Activated naive CD4-positive, alpha-beta T cell treated with anti-CD3 and anti-CD28 coated beads, Interleukin-2, amount 10 ng/mL, durations not matched to agents 7 days and 5 days (primary cell): ENCODE measurements at places on chromosomes 7 and 10.

- H3K27me3 ChIP-seq, result peaks cover 74% of the 10 kb centered on the region
- no peaks in the 10 kb centered on the region for H3K4me1 ChIP-seq
- no peak for DNase-seq
- H3K27ac ChIP-seq, result no peak overlapping the region
Observed at GRCh38 chr10:97075961-97076525, 109.7 kb downstream of the SLIT1 start.

DNA sequence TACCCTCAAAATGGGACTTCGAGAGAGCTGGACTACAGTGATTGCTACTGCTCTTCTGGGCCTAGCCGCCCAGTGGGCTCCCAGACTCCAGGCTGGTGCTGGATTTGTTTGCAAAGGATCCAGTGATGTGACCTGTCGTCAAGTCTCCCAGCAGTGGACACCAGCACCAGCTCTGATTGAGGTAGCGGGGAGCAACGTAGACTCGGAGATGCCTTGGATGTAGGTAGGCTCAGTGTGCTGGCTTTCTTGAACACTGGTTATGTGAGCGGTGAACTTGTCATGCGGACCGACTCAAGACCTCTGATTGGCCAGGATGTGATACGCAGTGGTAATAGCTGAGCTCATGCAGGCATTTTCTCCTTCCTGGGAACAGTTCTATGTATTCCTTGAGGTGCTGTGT, 19.4 kb downstream of the AKR1C2 start:
- H3K36me3 ChIP-seq, result no peaks in the 10 kb centered on the region
- H3K4me3 ChIP-seq, result no peak overlapping the region
- no peak for DNase-seq
- no peak overlapping the region for H3K27ac ChIP-seq
- peaks cover 16% of the 10 kb centered on the region for H3K27me3 ChIP-seq

DNA sequence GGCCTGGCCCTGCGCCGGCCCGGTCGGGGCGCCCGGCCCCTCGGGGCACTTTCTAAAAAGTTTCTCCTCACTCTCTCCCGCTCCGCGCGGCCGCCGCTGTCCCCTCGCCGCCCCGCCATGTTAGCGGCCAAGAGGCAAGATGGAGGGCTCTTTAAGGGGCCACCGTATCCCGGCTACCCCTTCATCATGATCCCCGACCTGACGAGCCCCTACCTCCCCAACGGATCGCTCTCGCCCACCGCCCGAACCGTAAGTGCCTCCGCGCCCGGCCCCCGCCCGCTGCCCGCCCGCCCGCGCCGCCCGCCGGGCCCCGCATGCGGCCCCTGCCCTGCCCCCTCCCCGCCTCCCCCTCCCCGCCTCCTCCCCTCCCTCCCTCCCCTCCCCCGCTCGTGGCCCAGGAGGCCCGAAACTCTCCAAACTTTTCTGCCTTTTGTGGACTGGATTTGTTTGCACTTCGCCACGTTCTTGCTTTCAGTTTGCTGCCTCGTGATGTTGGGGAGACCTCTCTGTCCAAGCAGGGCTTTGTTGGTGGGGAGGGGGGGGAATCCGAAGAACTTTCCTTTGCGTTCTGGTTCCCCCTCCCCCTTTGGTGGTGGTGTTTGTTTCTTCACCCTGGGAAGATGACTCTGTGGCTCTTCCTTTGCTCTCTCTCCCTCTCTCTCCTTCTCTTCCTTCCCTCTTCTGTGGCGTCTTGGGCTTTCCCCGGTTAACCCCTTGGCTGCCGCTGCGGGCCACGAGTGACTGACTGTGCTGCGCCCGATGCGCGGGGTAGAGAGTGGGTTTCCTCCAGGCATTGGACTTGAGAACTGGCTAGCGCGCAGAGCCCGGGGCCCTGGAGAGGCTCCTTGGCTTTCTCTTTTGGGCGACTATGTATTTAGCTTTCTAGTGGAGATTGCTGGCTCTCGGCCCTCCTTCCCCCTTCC, 1.6 kb downstream of the TCF7L2 start:
- peaks cover 28% of the 10 kb centered on the region for H3K4me1 ChIP-seq
- H3K27ac ChIP-seq, result no peak overlapping the region
- peak overlapping the region; percentile 88 for H3K4me3 ChIP-seq
- peaks cover 3% of the 10 kb centered on the region for H3K36me3 ChIP-seq
- peak; percentile 44 for DNase-seq
- H3K27me3 ChIP-seq, result peaks cover 84% of the 10 kb centered on the region

- peak overlapping the region; percentile 91 for H3K27ac ChIP-seq
- peak overlapping the region; percentile 90 for H3K4me3 ChIP-seq
- H3K27me3 ChIP-seq, result peaks cover 10% of the 10 kb centered on the region
- peak; percentile 75 for DNase-seq
- peaks cover 79% of the 10 kb centered on the region for H3K4me1 ChIP-seq
Observed at GRCh38 chr7:21944616-21945453, 864 bp downstream of the CDCA7L start.

DNA sequence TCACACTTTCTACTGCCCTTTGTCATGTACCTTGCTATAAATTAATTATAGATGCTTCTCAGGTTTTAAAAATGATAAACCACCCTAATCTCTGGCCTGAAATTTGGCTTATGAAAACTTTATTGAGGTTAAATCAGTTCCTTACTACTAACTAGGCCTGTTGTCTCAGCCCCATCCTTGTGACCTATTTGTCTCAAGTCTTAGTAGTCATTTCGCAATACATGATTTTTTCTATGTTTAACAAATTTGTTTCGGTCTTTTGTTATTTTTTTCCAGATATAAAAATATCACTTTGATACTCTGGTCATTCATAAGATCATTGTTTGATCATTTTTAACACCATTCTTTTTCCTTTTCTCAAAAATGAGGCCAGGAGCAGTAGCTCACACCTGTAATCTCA, 411.6 kb downstream of the GFRA1 start:
- no peak overlapping the region for H3K4me3 ChIP-seq
- no peak for DNase-seq
- H3K36me3 ChIP-seq, result no peaks in the 10 kb centered on the region
- H3K27me3 ChIP-seq, result no peaks in the 10 kb centered on the region
- no peaks in the 10 kb centered on the region for H3K4me1 ChIP-seq
- H3K27ac ChIP-seq, result no peak overlapping the region

- H3K27ac ChIP-seq, result no peak overlapping the region
- no peak overlapping the region for H3K4me3 ChIP-seq
- H3K27me3 ChIP-seq, result peaks cover 24% of the 10 kb centered on the region
- H3K4me1 ChIP-seq, result no peaks in the 10 kb centered on the region
Observed at GRCh38 chr7:17432793-17433192, 134.3 kb downstream of the AHR start.

- DNase-seq, result peak; percentile 71
- H3K27ac ChIP-seq, result no peak overlapping the region
- H3K4me1 ChIP-seq, result peaks cover 4% of the 10 kb centered on the region
- H3K27me3 ChIP-seq, result peaks cover 37% of the 10 kb centered on the region
- no peak overlapping the region for H3K4me3 ChIP-seq
Observed at GRCh38 chr7:131688738-131689661, 132.6 kb upstream of the PODXL start.

DNA sequence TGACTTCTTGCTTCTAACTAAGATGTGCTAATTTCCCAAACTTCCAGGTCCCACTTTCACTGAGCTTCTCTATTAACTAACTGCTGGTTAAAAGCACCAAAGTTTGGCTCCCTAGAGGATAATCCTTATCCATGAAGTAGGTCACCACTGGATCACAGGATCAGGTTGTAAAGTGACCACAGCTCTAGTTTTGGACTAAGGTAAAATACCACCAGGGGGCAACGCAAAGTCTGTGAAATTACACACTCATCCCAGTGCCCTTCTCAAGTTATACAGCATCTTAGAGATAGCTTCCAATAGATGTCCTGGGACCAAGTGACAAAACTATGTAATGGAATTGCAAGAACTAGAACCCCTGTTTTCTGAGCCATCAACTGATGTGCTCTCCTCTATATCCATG, 116.4 kb upstream of the ASAH2 start:
- no peaks in the 10 kb centered on the region for H3K27me3 ChIP-seq
- DNase-seq, result peak; percentile 24
- H3K27ac ChIP-seq, result no peak overlapping the region
- peaks cover under 1% of the 10 kb centered on the region for H3K4me1 ChIP-seq
- H3K4me3 ChIP-seq, result no peak overlapping the region

DNA sequence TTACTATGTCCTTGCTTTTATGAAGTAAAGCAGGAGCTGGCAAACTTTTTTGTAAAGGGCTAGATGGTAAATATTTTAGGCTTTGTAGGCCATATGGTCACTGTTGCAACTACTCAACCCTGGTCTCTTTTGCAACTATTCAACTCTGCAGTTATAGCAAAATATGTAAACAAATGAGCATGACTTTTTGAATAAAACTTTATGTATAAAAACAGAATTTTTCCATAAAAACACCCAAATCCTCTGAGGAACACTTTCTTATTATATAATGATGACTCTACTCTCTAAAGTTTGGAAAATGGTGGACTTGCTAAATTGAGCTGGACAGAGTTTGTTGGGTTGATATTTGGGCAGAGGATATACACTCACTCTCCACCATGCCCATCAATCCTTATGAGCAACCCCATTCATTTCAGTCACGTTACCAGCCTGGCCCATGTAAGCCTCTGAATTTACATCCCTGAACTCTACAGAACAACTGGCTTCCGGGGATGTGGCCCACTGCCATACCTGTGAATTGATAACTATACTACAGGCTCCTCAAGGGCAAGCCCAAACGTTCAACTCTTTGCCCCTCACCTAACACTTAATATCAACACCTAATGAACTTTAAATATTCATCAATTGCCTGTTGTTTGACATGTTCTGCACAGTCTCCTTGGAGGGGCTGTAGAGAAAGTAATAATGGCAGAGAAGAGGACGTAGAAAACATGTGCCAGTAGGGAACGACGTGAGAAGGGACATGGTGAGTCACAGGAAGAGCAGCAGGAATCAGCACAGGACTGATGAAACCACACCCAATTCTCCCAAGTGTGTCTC, 37.6 kb downstream of the SGMS1 start:
- no peak for DNase-seq
- H3K27me3 ChIP-seq, result no peaks in the 10 kb centered on the region
- peaks cover 13% of the 10 kb centered on the region for H3K36me3 ChIP-seq
- no peaks in the 10 kb centered on the region for H3K4me1 ChIP-seq
- H3K4me3 ChIP-seq, result no peak overlapping the region
- no peak overlapping the region for H3K27ac ChIP-seq

GRCh38 chr10:31321396-31321941, 2.5 kb downstream of the ZEB1 start:
- H3K36me3 ChIP-seq, result peaks cover 12% of the 10 kb centered on the region
- peak overlapping the region; percentile 98 for H3K27ac ChIP-seq
- DNase-seq, result peak; percentile 41
- H3K4me1 ChIP-seq, result peaks cover 43% of the 10 kb centered on the region
- H3K27me3 ChIP-seq, result peaks cover 4% of the 10 kb centered on the region

DNA sequence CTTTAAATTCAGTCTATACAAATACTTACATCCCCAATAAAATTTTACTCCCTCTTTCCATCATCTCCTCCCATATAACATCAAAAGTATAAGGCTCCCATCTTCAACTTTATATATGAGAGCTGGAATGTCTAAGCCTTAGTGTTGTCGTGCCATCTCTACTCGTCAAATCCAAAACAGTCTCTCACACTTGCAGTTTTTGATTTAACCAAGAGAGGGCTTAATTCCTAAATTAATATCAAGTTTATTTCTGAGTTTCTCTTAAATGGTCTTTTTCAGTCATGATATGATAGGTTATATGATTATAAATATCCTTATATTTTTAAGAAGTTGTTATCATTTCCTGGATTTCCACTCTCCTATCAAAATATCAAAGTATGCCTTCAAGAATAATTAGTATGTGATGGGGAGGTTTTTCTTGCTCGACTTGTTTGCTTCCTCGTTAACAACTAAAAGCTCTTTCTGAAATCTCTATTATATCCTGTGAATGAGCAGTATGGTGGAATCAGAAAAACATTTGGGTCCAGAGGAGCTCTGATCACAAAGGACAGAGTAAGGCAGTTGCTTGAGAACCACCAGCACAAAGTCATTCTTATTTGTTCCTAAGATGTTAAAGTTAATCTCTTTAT, 12.5 kb upstream of the LIPK start:
- no peak overlapping the region for H3K4me3 ChIP-seq
- no peaks in the 10 kb centered on the region for H3K36me3 ChIP-seq

DNA sequence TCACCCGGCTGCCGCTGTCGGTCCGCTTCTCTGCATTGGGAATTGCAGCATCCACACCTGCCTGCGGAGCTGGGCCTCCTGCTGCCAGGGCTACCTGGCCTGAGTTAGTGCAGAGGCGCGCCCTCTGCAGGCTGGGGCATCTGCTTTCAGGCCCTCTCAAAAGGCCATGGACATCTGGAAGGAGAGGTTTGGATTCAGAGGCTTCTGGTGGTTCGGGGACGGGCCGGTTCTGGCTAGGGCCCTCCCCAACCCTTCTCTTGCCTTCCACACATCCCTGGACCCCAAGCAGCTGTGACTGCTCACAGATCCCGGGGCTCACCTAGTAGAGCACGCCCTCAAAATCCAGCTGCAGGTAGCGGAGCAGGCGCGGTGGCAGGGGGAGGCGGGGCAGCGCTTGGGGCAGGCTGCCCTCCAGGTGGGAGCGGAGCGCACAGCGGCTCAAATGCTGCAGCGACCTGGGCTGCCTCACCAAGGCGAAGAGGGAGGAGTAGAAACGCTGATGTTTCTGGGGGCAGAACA, 8.4 kb upstream of the GBX1 start:
- H3K4me1 ChIP-seq, result peaks cover 5% of the 10 kb centered on the region
- no peak overlapping the region for H3K4me3 ChIP-seq
- no peak for DNase-seq

DNA sequence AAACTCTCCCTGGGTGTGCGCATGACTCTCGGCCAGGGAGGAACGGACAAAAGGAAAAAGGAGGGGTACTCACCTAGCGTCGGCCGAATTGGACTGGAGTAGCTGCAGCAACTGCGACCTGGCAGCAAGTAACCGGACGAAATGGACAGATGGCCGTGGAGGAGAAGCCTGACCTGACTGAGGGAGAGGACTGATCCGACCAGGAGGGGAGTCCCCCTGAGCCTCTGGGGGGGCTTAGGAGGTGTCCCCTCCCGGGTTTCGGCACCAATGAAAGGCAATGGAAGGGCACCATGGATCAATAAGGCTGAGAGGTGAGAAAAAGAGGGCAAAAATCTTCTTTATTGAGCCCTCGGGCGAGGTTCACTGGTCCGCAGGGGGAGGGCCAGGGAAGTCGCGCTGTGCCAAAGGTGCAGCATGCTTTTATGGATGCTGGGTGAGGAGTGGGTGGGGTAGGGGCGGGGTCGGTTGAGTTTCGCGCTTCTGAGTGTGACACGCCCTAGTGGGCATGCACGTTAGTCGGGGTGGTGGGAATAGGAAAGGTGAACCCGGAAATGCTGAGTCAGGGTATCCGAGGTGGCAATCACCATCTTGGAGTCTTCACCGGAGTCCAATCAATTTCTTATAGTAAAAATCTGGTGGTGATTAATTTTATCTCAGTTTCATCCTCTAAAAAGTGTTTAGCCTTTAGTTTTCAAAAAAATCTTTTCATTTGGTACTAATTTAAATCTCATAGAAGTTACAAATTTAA, 638.5 kb upstream of the DPP6 start:
- no peak overlapping the region for H3K4me3 ChIP-seq
- no peaks in the 10 kb centered on the region for H3K27me3 ChIP-seq
- H3K36me3 ChIP-seq, result no peaks in the 10 kb centered on the region
- no peak overlapping the region for H3K27ac ChIP-seq
- no peak for DNase-seq
